Renal pelvis (tissue), 12 donors: ENCODE measurements at places on chromosomes 2 and 18. TPM values are rescaled to one million over a fixed set of nuclear protein-coding genes. Genes with fewer than 3 reads are reported as not detected.

- DNase-seq = no peak
These were observed 6.1 kb downstream of the INO80C start for GRCh38 chr18:35491700-35492077.

DNA sequence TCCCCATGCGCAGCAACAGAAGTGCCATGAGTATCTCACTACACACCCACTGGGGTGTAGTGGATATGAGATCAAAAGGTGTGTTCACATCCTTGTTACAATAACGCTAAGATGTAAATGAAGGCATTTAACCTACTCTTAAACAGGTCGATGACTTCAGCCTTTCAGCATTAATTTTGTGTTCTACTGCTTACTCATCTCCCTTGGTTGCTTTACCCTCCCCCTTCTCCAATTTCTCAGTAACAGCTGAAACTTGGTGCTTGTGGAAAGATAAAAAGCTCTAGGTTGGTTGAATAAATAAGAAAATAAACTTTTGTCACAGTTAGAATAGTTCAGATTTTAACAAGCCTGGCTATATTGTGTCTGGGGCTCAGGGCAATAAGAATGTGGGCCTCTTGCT is 147.5 kb upstream of the SESTD1 start:
- DNase-seq = no peak

DNA sequence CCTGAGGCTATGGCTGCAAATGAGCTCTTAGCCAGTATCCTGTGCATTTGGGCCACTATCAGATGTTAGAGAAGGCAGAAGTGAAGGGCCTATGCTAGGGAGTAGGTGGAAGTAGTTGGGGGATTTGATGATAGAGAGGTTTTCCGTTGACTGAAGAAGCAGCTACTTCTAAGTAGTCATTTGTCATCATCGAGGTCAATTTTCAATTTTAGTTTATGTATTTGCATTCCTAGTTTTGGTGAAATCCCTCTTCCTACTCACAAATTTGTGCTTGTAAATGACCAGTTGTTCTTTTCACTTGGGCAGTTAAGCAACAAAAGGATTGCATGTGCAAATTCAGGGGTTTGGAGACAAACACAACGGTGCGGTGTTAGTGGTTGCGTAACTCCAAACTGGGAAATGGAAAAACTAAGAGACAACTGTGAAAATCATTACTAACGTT is 48.5 kb upstream of the PELI1 start:
- DNase-seq = no peak

DNA sequence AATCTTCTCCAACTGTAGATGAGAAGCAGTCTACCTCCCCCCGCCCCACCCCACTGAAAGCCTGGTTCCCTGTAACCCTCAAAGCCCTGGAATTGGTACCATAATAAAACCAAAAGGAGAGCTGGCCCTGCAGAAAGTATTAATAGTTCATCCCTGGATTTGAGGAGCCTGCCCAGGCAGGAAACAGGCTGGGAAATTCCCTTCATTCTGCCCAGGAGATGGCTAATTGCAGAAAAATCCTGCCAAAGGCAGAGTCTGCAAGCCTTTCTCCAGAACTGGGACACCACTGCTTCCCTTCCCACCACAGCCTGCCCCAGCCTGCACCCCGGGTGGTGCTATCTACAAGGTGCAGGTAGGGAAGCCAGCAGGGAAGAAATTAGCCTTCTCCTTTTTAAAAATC is 16.3 kb downstream of the GKN2 start:
- no peak for DNase-seq

DNA sequence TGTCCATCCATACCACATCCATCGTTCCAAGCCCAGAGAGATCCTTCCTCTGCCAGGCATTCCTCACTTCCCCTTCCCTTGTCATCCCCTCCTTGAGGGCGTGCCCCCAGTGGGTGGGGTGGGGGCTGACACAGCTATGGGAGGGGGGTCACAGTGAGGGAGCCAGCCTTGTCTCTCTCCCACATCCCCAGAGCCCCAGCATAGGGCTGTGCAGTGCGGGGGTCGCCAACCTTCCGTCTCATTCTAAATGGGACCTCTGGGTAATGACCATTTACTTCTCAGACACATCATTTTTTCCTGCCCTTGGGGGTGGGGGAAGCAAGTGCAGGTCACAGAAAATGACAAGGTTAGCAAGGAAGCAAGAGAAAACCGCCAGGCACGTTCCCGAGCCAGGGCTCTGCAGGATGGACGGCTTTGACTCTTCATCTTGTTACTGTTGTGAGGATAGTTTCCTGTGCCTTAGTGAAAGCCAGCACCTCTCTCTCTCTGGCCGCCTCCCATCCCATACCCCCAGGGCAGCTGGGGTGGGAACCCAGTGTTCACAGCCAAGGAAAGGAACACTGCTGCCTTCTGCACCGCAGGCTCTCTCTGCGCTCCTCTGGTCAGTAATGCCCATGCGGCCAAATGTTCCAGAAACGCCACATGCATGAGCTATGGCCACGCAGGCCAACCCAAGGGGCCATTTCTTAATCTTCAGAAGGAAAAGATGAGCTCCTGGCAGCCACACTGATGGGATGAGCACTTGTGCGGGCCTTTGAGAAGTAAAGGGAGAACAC is 22.7 kb upstream of the OTOS start:
- DNase-seq = no peak

GRCh38 chr18:46097431-46097800 is 680 bp downstream of the ATP5F1A start:
- DNase-seq = no peak

DNA sequence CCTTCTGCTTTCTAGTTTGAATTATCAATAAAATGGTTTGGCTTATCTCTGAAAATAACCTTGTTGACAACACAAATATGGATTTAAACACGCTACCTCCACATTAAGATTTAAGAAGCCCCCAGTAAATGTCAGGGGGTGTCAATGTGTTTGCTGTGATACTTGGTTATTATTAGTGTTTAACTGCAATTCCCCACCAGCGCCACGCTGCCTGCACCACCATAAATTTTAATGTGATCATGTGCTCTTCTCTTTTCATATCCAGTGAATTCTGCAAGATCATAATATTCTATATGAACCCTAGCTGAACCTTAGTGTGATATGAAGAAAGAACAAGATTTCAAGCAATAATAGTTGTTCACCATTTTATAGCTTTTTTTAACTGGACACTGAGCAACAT is 330.7 kb downstream of the AGPS start:
- no peak for DNase-seq

- no peak for DNase-seq
These were observed 18.6 kb downstream of the LYPD1 start for GRCh38 chr2:132651115-132652045.

GRCh38 chr2:240905176-240905781 is 857 bp upstream of the CROCC2 start:
- DNase-seq = no peak

- DNase-seq = no peak
These were observed 372.8 kb downstream of the CLIP4 start for GRCh38 chr2:29487967-29488555.

DNA sequence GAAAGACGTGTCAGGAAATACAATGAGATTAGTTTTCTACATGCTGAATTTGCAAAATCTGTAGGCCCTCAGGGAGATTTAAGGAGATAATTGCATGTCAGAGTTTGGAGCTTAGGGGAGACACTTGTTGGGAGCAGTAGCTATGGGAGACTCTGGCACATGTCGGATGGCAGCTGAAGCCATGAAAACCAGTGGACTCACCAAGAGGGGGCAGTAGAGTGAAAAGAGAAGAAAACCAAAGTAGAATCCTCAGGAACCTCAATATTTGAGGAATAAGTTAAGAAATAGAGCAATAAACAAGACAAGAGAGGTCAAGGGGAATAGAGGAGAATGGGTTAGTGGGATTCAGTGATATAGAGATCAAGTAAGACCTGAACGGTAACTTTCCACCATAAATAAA is 24.8 kb downstream of the RUFY4 start:
- no peak for DNase-seq

- DNase-seq = no peak
These were observed 417.1 kb downstream of the ANKRD30B start for GRCh38 chr18:15165048-15165447.

DNA sequence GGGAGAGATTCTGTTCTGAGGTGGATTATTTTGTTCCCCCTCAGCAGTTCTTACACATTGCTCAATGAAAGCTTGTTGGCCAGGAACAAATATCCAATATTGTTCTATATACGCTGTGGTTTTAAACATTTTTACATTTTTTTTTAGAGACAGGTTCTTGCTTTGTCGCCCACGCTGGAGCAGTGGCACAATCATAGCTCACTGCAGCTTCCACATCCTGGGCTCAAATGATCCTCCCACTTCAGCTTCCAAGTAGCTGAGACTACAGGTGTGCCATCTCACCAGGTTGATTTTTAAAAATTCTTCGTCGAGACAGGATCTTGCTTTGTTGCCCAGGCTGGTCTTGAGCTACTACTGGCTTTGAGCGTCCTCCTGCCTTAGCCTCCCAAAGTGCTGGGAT is 58.9 kb upstream of the KIF5C start:
- DNase-seq = no peak

DNA sequence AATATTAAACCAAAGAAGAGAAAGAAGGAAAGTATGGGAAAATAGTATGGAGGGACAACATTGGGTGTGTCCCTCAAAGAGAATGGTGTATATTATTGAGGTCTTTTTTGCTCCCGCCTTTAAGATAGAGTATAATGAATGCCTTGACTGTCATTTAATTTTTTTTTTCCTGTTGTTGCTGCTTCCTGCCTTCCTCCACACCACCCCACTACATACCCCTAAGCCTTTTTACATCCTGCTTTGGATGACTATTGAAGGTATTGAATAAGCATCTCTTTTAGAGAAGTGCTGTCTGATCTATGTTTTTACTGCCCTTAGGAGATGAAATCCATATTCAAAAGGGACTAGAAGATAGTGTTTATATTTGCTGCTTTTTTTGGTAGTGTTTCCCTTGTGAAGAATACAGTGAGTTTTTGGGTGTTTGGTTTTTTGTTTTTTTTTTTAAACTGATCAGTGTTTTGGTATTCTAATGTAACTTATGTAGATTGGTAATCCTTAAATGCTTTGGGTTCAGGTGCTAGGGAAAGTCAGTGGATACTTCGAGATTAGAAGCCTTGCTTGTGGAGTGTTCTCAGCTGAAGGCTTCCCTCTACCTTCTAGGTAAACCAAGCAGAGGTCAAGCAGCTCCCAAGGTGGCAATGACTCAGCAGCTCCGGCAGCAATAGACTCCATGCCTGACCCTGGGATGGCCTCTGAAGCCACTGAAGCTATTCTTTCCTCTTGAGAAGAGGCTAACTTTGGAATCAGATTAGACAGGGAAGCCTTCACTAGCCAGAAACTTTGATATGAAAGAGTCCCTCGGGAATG is 5.0 kb downstream of the FZD7 start:
- no peak for DNase-seq

The PTH2R gene
- polyA plus RNA-seq = 60.8 TPM

The TEKT4 gene
- 0.36 TPM for polyA plus RNA-seq

The LCT gene
- polyA plus RNA-seq = 0.04 TPM

The RALBP1 gene
- polyA plus RNA-seq = 73.8 TPM

The HOXD13 gene
- polyA plus RNA-seq = 0.20 TPM

The DHRS9 gene
- polyA plus RNA-seq = 0.58 TPM

The IL18R1 gene
- polyA plus RNA-seq = 3.7 TPM
